Stimulated activated CD4-positive, alpha-beta T cell treated with anti-CD3 and anti-CD28 coated beads, Interleukin-1b, Interleukin-23, amount 100 ng/mL, for 24 hours (primary cell): ENCODE measurements at places on chromosomes 5 and 9.

DNA sequence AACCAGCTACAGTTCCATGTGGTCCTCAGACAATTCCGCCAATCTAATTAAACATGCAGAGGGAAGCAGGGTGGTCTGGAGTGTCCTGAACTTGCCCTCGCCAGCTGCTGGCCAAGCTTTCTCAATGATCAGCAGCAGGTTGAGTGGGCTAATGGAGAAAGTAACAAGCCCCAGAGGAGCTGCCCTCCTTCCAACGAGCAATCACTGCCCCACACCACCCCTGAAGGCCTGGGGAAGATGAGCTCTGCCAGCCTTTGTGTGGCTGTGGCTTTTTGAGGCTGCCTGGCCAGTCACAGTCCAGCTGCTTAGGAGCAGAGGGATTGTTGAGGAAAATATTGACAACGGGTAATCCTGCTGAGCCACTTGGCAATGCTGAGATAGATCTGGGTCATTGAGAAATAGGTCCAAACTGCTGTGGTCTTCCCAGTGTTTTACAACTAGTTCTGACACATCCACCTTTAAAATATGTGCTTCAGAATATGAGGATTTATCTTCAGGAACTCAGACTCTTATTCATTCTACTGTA is 107.3 kb downstream of the CD180 start:
- no peak for DNase-seq

DNA sequence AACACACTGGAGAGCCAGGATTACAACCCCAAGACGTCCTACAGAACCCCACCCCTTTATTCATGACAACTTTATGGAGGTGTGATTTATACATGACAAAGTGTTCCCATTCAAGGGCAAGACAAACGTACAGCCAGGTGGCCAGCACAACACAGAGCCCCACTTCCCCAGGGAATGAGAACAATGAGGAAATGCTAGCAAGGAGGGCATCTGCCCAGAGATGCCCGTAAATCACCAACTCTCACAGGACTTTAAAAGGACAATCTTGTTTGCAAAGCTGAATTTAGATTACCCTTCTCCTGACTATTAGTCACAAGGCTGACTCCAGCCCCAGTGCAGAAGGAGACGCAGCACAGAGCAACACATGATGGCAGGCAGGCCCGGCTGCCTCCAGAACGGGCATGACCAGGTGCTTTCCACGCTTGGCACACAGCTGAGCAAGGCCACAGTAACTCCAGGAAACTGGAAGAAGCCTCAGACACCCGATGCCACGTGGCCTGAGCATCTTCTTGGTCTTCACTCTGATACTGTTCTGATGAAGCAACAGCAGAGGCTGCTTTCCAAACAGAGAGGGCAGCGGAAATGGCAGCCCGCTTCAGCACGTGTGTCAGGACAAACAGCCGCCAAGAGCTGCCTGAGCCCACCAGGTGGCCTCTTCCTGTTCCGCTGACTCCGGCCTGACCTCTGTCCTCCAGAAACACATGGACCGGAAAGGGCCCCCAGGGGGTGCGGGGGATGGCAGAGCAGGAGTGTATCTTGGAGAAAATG is 51.4 kb downstream of the ROR2 start:
- DNase-seq = no peak

GRCh38 chr9:111900858-111901612 is 4.4 kb downstream of the UGCG start:
- DNase-seq = no peak

GRCh38 chr9:124066783-124067577 is 55.4 kb downstream of the LHX2 start:
- DNase-seq = no peak

GRCh38 chr9:78357165-78357873 is 60.4 kb downstream of the PSAT1 start:
- DNase-seq = no peak
